Fibroblast of villous mesenchyme (primary cell): ENCODE measurements at places on chromosomes 3 and 15. TPM values are rescaled to one million over a fixed set of nuclear protein-coding genes. Genes with fewer than 3 reads are reported as not detected.

- DNase-seq, result no peak
Measured at GRCh38 chr3:13106308-13107001, 33.2 kb upstream of the IQSEC1 start.

DNA sequence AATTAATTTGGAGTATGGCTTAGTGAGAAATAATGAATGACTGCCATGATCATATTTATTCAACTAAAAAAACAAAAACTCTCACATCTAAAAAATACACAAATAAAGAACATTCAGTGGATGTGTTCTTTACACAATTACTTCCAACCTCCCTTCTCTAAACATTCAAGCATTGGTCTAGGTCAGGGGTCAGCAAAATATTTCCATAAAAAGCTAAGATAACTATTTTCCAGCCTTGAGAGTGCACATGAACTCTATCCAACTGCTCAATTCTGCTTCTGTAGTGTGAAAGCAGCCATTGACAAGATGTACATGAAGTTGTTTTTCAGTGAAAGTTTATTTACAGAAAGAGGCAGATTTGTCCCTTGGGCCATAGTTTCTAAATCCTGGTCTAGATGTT is 406.3 kb downstream of the MAGI1 start:
- peak; percentile 15 for DNase-seq

DNA sequence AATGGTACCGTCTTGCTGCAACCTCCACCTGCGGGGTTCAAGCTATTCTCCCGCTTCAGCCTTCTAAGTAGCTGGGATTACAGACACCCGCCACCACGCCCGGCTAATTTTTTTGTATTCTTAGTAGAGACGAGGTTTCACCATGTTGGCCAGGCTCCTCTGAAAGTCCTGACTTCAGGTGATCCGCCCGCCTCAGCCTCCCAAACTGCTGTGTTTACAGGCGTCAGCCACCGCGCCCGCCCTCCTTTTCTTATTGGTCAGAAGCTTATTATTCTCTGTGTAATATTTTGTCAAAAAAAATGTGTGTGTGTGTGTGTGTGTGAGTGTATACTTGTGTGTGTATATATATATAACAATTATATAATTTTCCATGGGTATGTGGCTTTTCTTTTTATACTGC is 425.6 kb downstream of the CADM2 start:
- no peak for DNase-seq

Gene GAP43
- not detected in 2 replicates for total RNA-seq

Gene GABRB3
- total RNA-seq, result under 0.01 and 2.2 TPM in 2 replicates

Gene CP
- total RNA-seq, result under 0.01 TPM in 1 of 2 replicates, not detected in the other

Gene CDC25A
- total RNA-seq, result 8.7 and 9.9 TPM in 2 replicates
